ENCODE measurements at places on chromosomes 6 and 20. TPM values are rescaled to one million over a fixed set of nuclear protein-coding genes. Genes with fewer than 3 reads are reported as not detected.
A peak's percentile ranks its signal among the peaks of the same experiment; 100 is the strongest.

DNA sequence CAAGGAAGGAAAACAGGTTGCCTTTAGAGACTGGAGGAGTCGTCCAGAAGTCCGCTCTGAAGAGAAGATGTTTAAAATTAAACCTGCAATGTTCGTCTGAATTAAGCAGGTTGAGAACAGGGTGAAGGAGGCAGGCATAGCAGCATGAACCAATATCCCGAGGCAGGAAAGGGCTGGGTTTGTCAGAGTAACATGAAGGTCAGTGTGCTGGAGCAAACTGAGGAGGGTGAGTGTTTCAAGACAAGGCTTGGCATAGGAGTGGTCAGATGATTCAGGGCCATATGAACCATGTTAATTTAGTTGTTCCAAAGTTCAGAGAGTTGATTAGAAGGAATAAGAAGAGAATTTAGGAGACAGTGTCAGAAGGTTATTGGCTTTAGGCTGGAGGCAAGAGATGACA lies 93.3 kb downstream of the UTRN start:
- no peak overlapping the region for H3K27ac ChIP-seq
- no peak for DNase-seq
- no peaks in the 10 kb centered on the region for H3K27me3 ChIP-seq
- peaks cover 15% of the 10 kb centered on the region for H3K36me3 ChIP-seq
- peaks cover 9% of the 10 kb centered on the region for H3K4me1 ChIP-seq

DNA sequence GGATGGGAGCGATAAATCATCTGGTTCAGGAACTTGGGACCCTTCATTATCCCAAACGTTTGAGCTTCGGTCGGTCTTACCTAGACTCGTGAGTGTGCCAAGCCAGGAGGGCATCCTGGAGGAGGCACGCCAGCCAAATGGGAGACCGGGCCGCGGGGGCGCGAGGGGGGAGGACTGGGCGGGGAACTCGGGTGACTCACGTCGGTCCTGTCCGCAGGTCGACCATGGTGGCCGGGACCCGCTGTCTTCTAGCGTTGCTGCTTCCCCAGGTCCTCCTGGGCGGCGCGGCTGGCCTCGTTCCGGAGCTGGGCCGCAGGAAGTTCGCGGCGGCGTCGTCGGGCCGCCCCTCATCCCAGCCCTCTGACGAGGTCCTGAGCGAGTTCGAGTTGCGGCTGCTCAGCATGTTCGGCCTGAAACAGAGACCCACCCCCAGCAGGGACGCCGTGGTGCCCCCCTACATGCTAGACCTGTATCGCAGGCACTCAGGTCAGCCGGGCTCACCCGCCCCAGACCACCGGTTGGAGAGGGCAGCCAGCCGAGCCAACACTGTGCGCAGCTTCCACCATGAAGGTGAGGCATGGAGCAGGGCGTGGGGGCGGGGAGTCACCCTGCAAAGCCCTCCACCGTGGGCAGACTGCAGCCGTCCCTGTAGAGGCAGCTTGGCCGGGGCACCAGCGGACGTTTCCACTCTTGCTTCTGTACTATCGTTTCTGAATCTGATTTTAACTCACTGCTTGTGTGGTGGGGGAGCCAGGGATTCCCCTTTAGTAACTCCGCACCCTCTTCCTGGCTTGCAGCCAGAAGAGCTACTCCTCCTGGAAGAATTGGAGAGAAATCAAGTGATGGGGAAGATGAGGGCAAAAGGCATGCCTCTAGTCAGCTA lies 2.7 kb downstream of the BMP2 start:
- peak overlapping the region; percentile 86 for H3K4me3 ChIP-seq
- peaks cover 30% of the 10 kb centered on the region for H3K4me1 ChIP-seq
- H3K36me3 ChIP-seq, result peaks cover 6% of the 10 kb centered on the region
- H3K27me3 ChIP-seq, result peaks cover 55% of the 10 kb centered on the region
- peak overlapping the region; percentile 62 for H3K27ac ChIP-seq

DNA sequence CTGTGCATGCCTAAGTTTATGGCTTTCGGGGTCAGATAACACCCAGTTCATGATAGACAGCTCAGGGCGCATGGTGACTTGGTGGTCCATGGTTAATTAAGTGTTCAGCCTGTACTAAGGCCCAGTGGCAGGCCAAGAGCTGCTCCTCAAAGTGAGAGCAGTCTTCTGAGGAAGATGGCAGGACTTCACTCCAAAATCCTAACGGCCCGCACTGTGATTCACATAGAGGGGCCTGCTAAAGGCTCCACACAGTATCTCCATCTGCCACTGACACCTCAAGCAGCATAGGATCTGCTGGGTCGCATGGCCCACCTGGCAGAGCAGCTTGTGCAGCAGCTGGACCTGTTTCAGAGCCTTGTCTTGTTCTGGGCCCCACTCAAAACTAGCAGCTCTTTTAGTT lies 10.6 kb upstream of the CST7 start:
- DNase-seq, result no peak
- no peak overlapping the region for H3K4me3 ChIP-seq
- H3K27me3 ChIP-seq, result no peaks in the 10 kb centered on the region
- H3K27ac ChIP-seq, result no peak overlapping the region
- no peaks in the 10 kb centered on the region for H3K4me1 ChIP-seq
- H3K36me3 ChIP-seq, result no peaks in the 10 kb centered on the region

- H3K4me3 ChIP-seq, result no peak overlapping the region
- peaks cover 23% of the 10 kb centered on the region for H3K36me3 ChIP-seq
- H3K4me1 ChIP-seq, result peaks cover 33% of the 10 kb centered on the region
Observed at GRCh38 chr6:33772902-33773472, 15.9 kb downstream of the LEMD2 start.

DNA sequence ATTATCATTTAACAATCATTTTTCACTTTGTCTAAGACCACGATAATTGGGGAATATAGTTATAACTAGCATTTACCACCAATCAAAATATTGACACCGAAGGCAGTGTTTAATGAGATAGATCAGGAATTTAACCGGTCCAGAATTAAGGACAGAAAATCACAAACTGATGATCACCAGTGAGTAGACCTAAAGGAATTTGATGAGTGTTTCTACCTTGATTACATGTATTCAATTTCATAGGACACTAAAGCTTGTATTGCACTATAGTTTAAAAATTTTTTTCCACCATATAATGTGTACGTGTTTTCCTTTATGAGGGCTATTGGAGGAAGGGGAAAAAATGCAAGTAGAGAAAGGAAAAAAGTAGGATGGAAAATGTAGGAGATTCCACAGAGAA lies 22.6 kb upstream of the ARHGAP18 start:
- H3K27ac ChIP-seq, result no peak overlapping the region
- H3K4me1 ChIP-seq, result no peaks in the 10 kb centered on the region
- DNase-seq, result no peak
- no peaks in the 10 kb centered on the region for H3K36me3 ChIP-seq
- H3K4me3 ChIP-seq, result no peak overlapping the region

DNA sequence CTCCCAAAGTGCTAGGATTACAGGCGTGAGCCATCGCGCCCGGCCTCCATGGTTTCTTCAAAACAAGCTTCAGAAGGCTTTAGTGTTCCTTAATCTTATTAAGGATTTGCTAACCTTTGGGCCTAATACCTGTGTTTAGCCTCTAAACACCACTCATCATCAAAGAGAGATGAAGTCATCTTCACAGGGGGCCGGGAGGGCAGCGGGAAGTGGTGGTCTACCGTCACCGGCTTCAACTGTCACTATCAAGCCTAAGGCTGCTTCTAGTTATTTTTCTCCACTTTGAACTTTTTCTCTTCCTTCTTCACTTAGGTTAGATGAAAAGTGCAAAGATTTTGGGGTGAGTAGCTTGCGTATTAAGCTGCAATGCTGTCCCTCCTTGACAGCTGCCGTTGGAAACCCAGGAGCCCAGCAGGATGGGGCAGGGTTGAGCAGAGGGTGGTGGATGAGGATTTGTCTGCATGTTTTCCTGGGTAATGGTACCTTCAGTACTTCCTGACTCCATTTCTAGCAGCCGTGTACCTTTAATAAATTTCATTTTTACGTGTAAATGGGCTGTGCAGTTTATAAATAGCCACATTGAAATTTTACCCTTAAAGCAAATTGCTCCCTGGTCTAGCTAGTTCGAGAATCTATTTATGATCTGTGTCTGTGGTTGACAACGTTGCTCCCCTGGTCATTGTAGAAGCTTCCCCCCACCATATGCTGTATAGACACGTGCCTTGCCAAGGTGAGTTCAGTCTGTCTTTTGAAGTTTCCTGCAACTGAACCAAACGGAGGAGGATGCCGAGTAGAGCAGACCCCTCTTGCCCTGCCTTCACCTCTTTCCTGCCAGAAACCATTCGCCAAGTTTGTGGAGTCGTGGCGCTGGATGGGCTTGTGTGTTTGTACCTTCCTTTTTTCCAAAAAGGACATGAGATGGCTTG lies 64.8 kb downstream of the SYNJ2 start:
- no peak overlapping the region for H3K4me3 ChIP-seq
- H3K36me3 ChIP-seq, result peaks cover 18% of the 10 kb centered on the region
- DNase-seq, result no peak
- peak overlapping the region; percentile 51 for H3K27ac ChIP-seq
- H3K27me3 ChIP-seq, result no peaks in the 10 kb centered on the region

DNA sequence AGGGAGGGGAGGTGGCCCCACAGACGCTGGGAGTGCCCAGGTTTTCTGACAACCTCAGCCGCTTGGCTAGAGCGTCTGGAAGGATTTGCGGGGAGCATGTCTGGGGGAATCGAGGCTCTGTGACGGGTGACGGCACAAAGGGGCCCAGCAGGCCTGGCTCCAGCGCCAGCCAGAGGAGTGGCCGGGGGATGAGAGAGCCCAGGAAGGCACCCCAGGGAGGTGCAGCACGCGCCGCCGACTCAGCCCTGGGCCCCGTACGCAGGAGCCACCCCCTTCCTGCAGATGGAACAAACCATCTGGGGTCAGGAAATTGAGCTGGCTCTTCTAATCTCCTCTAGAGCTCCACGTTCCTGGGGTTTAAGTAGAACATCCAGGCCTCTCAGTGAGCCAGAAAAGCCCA lies 5.9 kb upstream of the SLCO4A1 start:
- no peaks in the 10 kb centered on the region for H3K36me3 ChIP-seq
- H3K27ac ChIP-seq, result no peak overlapping the region
- no peak for DNase-seq
- H3K4me1 ChIP-seq, result peaks cover 40% of the 10 kb centered on the region

GRCh38 chr6:98992535-98992934 lies 44.8 kb upstream of the FBXL4 start:
- H3K36me3 ChIP-seq, result no peaks in the 10 kb centered on the region
- peaks cover 3% of the 10 kb centered on the region for H3K27me3 ChIP-seq
- H3K4me1 ChIP-seq, result no peaks in the 10 kb centered on the region
- H3K4me3 ChIP-seq, result no peak overlapping the region

DNA sequence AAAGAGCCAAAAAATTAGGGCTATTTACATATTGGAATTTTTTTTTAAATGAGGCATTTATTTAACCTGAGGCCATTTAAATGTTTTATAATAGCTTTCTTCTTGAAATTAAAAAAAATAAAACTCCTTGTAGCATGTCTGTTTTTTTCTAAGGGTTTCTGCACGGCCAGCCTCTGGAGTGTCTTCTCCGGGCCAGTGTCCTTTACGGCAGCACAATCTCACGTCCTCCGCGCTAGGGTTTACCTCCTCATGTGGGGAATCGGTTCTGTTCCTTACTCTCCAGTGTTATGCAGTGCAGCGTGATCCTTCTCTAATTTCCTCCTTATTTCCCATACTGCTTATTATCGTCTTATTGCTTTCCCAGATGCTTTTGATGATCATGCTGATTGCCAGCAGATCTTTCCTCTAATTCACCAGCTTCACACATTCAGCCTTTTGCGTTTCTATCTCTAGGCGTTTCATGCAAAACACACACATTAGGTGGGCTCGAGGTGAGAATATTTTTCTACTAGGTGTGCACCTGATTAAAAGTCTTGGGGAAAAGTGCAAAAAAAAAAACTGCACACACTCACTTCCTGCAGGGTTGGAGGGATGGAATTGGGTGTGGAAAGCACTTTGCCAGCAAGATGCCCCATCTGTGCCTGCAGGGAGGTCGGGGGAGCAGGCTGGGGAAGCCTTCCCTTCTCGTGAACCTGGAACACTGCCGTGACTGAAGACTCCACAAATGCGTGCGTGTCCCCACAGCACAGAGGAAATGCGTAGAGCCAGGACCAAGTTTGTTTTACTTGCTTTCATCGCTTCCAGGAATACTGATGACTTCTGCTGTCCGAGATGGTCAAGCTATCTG lies 56.1 kb downstream of the PSMG4 start:
- peaks cover 28% of the 10 kb centered on the region for H3K36me3 ChIP-seq
- DNase-seq, result no peak
- no peak overlapping the region for H3K4me3 ChIP-seq
- H3K27me3 ChIP-seq, result no peaks in the 10 kb centered on the region
- peaks cover 25% of the 10 kb centered on the region for H3K4me1 ChIP-seq

- H3K4me3 ChIP-seq, result no peak overlapping the region
- H3K27me3 ChIP-seq, result peaks cover 14% of the 10 kb centered on the region
- H3K27ac ChIP-seq, result no peak overlapping the region
- no peaks in the 10 kb centered on the region for H3K4me1 ChIP-seq
- DNase-seq, result no peak
Observed at GRCh38 chr6:74690365-74690764, 515.5 kb downstream of the COL12A1 start.

DNA sequence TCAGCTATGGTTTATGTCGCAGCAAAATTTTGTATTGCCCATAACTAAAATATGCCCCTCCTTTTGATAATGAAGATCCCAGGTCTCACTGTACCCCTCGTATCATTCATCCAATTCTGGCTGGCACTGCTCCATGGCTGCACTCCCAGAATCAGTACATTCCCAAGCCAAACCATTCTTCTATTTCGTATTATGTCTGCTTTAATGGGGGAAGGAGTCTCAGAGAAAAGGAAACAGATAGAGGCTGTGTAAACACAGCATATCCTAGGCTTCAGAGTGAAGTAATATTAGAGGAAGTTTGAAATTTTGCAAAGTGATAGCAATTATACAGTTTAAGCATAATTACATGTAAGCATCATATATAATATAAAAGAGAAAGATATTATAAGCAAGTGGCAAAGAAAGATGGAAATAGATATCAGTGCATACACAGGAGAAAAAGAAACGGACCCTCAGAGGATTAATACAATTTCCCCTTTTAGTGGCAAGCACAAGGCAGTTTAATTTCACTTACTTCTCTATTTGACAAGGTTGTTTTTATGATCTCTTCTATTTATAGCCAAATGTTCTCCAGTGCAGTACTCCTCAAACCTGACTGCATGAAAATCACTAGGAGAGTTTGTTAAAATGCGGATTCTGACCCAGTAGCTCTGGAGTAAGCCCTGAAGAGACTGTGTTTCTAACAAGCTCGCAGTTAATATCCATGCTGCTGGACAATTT lies 56.5 kb upstream of the TENT5A start:
- H3K4me1 ChIP-seq, result peaks cover 14% of the 10 kb centered on the region
- no peak overlapping the region for H3K27ac ChIP-seq
- no peaks in the 10 kb centered on the region for H3K36me3 ChIP-seq
- no peak overlapping the region for H3K4me3 ChIP-seq
- no peaks in the 10 kb centered on the region for H3K27me3 ChIP-seq
- DNase-seq, result no peak

DNA sequence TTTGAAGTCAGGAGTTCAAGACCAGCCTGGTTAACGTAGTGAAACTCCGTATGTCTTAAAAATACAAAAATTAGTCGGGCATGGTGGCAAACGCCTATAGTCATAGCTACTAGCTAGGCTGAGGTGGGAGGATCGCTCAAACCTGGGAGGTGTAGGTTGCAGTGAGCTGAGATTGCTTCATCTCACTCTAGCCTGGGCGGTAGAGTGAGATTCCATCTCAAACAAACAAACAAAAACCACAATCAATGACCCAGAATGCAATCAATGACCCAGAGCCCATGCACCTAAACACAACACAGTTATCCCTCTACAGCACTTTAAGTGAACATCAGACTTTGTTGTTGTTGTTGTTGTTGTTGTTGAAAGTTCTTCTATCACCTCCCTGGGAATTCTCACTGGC lies 77.9 kb downstream of the MYB start:
- H3K36me3 ChIP-seq, result no peaks in the 10 kb centered on the region
- H3K27me3 ChIP-seq, result peaks cover 6% of the 10 kb centered on the region
- no peaks in the 10 kb centered on the region for H3K4me1 ChIP-seq

HCRTR2 gene
- total RNA-seq, result not detected

MTHFD1L gene
- 25.3 TPM for total RNA-seq

UNC5CL gene
- 5.1 TPM for total RNA-seq

ADTRP gene
- total RNA-seq, result 1.4 TPM

PROKR2 gene
- total RNA-seq, result 5.9 TPM

All from type B pancreatic cell (in vitro differentiated cells).